ENCODE measurements at places on chromosomes 13 and 19.

GRCh38 chr13:73991384-73991783, 142.8 kb downstream of the KLF12 start:
- no peak for DNase-seq

DNA sequence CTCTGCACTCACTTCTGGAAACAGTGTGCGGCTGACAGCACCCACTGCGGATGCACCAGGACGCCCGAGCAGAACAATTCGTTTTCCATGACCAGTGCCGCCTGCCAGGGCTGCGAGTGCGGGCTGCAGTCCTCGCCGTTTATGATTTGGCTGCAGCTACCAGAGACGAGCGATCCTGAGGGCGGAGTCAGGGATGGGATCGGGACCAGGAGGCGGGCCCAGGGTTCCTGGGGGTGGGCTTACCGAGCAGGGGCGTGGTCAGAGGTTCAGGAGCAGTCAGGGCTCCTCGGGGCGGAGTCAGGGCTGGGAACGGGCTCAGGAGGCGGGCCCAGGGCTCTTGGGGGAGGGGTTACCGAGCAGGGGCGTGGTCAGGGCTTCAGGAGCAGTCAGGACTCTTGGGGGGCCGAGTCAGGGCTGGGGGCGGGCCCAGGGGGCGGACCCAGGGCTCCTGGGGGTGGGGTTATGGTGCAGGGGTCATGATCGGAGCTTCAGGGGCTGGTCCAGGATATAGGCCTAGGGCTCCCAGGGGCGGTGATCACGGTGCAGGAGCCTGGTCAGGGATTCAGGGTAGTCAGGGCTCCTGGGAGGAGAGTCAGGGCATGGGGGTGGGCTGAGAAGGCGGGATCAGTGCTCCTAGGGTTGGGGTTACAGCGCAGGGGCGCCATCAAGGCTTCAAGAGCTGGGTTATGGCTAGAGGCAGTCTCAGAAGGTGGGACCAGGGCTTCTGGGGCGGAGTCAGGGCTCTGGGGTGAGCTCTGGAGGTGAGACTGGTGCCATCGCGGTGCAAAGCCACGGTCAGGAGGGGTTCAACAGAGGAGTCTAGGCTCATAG, 1.7 kb downstream of the KLK4 start:
- no peak for DNase-seq

- no peak for DNase-seq
These were observed 1.2 kb upstream of the RCBTB2 start for GRCh38 chr13:48533961-48534600.

DNA sequence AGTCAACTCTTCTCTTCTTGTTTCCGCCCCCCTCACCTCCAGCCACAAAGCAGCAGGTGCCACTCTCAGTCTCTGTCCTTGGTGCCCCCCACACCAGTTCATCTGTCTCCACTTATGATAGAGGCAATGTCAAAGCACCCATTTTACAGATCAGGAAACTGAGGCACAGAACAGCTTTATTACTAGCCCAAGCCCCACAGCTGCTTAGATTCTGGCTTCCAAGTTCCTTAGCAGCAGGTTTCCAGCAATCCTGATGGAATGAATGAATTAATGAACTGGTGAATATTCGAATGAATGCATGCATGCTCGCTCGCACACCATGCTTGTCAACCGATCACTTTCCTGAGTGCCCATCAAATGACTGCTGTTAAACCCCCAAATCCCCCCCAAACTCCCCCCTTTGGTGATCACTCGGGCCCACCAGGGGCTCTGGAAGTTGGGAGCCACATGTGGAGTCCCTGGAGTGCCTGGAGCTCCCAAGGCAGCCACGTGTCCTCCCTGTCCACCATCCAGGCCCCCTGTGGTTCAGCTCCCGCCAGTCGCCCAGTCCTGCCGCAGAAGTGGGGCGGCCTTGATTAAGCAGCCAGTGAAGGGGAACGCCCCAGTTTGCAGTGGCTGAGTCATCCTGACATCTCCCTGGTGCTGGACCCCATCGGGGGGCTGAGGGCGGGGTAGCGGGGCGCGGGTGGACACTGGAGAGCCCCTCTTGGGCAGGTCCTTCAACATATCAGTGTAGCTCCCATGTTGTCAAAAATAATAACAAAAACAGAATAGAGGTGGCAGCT, 6.8 kb downstream of the PTPRS start:
- no peak for DNase-seq

GRCh38 chr13:42056146-42056545, 7.7 kb downstream of the DGKH start:
- DNase-seq = no peak

- DNase-seq = no peak
These were observed 7.2 kb upstream of the SERTM1 start for GRCh38 chr13:36666477-36667229.

DNA sequence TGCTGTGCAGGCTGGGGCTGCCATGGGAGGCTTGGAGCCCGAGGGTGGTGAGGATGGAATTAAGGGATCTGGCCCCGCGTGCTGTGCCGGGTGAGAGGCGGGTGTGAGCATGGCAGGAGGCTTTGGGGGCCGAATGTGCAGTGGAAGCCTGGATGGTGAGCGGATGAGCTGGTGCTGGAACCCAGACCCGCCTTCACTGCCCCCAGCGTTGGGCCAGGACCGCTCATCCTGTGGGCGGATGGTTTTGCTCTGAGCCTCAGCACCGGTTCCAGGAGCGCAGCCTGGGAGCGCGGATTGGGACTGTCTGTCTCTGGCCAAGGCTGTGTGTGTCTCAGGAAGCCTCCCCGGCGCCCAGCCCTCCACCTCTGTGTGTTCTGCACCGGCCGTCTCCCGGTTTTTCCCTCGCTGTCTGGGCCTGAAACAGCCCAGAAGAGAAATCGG, 16.7 kb downstream of the KDM4B start:
- no peak for DNase-seq

- DNase-seq = no peak
These were observed 7.0 kb downstream of the LGI4 start for GRCh38 chr19:35127871-35128270.

Data from mesenchymal stem cell (in vitro differentiated cells and primary cell).